Activated naive CD8-positive, alpha-beta T cell treated with anti-CD3 and anti-CD28 coated beads, Interleukin-2, amount 50 U/mL, for 16 hours (primary cell): ENCODE measurements at places on chromosomes 5 and 9.

GRCh38 chr5:36584009-36584875 lies 22.2 kb upstream of the SLC1A3 start:
- DNase-seq = no peak

DNA sequence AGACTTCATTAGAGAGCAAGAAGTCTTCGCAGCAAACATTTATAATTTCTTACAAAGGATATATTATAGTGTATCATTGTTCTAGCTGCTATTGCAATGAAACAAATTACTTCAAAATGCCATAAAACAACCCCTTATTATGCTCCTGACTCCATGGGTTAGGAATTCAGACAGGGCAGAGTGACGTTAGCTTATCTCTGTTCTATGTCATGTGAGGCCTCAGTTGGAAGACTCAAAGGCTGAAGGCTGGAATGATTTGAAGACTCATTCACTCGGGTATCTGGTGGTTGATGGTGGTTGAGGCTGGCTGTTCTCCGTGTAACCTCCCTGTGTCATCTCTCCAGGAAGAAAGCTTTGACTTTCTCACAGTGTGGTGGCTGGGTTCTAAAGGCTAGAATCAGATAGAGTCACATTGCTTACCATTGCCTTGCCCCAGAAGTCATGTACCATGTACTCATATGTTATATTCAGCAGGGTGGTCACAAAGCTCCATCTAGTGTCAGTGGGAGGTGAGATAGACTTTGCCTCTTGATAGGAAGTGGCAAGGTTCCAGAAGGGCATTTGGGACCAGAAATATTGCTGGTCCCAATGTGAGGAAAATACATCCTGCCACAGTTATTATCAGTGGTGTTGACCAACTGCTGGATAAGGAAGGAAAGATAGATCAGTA lies 226.9 kb downstream of the TMEM38B start:
- DNase-seq = no peak

DNA sequence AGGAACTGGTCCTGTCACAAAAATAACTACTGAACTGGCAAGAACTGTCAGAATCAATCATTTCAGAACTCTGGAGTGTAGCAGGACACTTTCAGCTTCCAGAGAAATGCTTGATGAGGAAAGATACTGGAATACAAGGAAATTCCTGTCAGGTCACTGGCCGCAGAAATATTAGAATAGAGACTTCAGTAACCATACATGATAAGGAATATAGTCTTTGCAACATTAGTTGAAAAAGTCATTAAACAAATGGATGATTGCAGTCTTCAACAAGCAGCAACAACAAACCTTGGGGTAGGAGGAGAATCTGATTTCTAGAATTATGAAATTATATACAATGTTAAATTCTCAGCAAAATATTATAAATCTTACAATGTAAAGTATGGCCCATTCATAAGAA lies 88.2 kb downstream of the CCDC192 start:
- no peak for DNase-seq

DNA sequence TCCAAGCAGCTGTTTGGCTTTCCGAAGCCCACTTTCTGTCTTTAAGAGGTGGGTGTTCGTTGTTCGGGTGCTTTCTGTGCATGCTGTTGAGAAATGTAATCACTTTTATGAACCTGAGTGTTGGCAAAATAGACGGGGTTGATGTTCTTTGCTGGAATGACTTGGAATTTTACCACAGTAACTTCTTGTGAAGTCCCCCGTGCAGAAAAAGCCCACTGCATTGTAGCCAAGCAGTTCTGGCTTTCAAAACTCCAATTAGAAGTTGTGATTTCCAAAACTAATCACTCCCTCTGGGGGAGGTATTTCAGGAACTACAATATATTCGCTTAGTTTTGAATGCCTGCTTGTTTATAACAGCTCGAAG lies 111.1 kb downstream of the PAM start:
- no peak for DNase-seq

- no peak for DNase-seq
These were observed 485.2 kb upstream of the CDH9 start for GRCh38 chr5:27523629-27524028.

DNA sequence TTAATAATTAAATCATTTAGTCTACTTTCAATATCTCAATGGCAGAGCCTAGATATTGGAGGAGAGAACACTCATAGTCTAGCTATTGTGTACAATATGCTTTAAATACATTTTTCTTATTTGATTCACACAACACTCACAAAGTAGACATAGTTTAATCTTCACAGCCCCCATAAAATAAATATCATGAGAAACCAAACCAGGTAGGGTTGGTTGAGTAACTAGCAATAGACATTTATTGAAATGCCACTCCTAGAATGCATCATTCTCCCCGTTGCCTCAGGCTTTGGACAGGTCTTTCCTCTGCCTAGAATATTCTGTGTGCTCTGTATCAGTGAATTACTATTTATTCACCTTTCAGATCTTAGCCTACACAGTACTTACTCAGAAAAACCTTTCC lies 141.9 kb downstream of the CEMIP2 start:
- DNase-seq = no peak

GRCh38 chr9:12230708-12231107 lies 462.5 kb upstream of the TYRP1 start:
- no peak for DNase-seq

GRCh38 chr9:119902611-119903010 lies 533.4 kb upstream of the BRINP1 start:
- DNase-seq = no peak

- DNase-seq = no peak
These were observed 50.7 kb downstream of the MSX2 start for GRCh38 chr5:174775081-174775480.

- no peak for DNase-seq
These were observed 310.2 kb upstream of the CTNND2 start for GRCh38 chr5:12214267-12215015.

GRCh38 chr5:150562832-150563231 lies 54.9 kb downstream of the NDST1 start:
- no peak for DNase-seq

DNA sequence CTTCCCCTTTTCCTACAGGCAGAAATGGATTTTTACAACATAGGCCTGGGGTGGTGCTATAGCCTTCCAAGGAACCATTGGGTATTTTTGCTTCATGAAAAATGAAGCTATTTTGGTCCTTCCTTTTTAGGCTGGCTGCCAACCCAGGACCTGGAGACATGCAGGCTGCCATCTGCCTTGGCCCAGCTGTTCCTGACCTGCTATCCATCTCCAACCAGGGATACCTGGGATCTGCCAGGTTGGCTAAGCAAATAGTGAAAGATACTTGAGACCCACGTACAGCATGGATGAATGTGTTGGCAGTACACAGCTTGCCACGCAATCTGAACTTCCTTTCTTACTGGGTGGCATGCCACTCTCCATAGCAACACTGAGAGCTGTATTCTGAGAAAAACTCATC lies 31.1 kb downstream of the MRPS27 start:
- no peak for DNase-seq

GRCh38 chr5:16615741-16616535 lies 859 bp downstream of the RETREG1 start:
- DNase-seq = no peak

- no peak for DNase-seq
These were observed 32.3 kb downstream of the TMEM167A start for GRCh38 chr5:83044926-83045325.

DNA sequence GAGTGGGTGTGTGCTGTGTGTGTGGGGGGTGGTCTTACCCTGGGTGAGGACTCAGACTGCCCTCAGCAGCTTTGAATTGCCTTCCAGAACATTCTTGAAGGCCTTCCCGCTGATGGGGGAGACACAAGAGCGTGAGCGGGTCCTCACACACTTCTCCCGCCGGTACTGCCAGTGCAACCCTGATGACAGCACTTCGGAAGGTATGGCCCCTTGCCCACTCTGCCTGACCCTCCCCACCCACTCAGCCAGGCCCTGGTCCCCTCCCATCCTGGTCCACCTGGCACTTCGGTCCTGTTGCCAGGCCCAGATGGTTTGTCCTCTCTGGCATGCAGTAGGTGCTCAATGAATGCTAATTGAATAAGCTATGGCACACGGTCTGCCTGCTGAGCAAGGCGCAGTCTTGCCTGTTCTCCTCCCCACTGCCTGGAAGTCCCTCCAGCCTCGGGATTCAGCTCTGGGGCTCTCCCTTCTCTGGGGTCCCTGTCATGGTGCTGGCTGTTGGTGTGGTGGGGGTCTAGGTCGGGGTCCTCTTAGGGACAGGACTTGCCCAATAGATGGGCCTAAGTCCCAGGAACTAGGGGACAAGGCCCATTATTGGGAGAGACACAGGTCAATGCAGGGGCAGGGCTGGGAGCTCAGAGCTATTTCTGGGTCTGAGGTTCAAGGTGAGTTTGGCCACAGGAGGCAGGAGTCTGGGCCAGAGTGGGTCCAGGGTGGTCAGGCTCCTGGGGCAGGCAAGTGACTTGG lies 26.4 kb downstream of the PSD2 start:
- no peak for DNase-seq

DNA sequence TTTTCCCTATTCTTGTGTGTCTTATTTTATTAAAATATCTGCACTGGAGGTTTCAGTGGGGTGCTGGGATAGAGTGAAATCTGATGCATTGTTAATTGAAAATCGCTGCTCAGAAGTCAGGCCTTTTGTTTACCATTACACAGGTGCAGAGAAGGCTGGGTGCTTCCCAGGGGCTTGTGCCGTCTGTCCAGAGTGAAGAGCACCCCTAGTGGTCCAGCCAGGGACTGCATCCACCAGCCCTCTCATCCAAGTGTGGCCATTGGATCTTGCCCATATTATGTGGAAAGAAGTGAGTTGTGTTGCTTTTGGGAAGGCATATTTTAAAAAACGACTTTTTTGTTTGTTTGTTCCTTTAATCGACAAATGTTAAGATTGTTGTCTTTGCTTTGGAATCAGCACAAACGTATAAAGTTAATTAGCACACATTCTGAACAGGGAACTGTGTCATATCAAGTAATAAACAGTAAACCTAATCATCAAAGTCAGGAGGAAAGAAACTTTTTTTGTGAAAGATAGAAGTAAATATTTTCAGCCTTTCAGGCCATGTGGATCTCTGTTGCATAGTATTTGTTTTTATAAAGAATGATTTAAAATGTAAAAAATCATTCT lies 315.6 kb downstream of the MTRR start:
- no peak for DNase-seq

GRCh38 chr5:102789469-102789868 lies 34.4 kb downstream of the PAM start:
- no peak for DNase-seq

GRCh38 chr9:127876764-127877562 lies 512 bp downstream of the AK1 start:
- no peak for DNase-seq

- no peak for DNase-seq
These were observed 100.2 kb downstream of the ADAMTS2 start for GRCh38 chr5:179245031-179245430.

DNA sequence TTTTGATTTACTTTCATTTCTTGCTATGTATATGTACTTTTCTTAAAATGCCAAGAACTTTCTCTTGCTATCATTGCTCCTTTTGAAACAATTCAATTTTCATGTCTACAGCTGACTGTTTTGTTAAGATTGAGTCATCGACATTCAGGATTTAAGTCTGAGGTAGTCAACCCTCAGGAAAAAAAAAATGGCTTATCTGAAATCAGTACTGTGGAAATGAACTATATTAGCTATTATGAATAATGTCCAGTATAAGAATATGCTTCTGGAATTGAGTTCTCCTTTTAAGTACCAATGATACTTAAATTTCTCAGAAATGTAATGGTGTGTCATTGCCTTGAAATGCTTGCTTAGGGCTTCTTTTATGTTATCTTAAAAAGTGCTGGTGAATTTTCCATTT lies 37.9 kb downstream of the TNFAIP8 start:
- no peak for DNase-seq

GRCh38 chr9:104107799-104108198 lies 13.7 kb downstream of the SMC2 start:
- DNase-seq = no peak

DNA sequence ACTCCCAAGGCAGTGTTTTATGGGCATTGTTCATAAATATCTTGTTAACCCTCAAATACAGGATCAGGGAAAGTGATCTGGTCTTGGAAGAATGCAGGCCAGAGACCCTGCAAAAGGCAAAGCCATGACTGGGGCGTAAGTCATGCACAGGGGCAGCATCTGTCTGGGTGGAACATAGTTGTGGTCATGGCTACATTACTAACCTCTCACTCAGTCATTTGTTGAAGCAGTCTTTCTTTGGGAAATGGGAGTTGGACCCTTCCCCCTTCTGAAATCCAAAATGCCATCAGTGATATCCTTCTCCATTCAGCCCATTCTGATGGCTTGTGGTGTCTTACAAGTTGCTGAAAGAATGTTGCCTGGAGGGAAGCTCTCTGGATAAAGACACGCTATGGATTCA lies 68.1 kb downstream of the GDNF start:
- no peak for DNase-seq

- no peak for DNase-seq
These were observed 139.8 kb upstream of the SLC30A5 start for GRCh38 chr5:68953875-68954617.

DNA sequence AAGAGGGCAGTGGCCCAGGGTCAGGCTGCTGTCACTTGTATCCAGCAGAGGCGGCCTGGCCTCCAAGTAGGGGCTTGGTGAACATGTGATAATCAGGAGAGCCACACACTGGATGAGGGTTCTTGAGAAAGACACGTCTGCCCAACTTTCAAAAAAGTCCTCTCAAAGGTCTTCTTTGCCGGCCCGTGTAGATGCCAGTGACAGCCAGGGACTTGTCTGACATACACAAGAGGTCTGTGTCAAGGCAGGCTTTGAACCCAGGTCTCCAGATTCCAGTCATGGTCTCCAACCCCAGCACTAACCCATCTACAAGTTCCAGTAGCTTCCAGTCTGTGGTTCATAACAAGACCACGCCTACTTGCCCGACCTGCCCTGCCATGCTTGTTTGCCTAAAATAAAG lies 7.9 kb upstream of the AMBP start:
- DNase-seq = no peak

- DNase-seq = no peak
These were observed 29.4 kb upstream of the ADAMTS2 start for GRCh38 chr5:179374506-179375235.

DNA sequence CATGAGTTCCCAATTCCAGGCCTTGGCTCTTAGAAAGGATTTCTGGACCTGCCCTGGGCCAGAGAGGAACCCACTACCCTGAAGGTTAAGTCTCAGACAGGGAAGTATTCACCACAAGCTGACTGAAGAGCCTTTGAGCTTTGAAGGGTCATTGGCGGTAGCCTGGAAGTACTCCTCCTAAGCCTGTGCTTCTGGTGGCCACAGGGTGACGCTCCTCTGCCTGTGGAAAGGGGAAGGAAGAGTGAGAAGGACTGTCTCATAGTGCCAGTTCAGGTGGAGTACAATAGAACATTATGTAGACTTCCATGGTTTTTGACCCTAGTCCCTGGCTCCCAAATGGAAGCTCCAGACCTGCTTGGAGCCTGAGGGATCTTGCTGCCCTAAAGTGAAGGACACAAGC lies 1233.2 kb upstream of the CDH6 start:
- DNase-seq = no peak

GRCh38 chr5:109936996-109937395 lies 247.3 kb downstream of the MAN2A1 start:
- DNase-seq = no peak

- DNase-seq = no peak
These were observed 22.1 kb downstream of the GABRP start for GRCh38 chr5:170805666-170806065.

GRCh38 chr9:136568288-136569081 lies 22.6 kb upstream of the NOTCH1 start:
- DNase-seq = no peak
